ENCODE measurements at places on chromosomes 4 and X.

DNA sequence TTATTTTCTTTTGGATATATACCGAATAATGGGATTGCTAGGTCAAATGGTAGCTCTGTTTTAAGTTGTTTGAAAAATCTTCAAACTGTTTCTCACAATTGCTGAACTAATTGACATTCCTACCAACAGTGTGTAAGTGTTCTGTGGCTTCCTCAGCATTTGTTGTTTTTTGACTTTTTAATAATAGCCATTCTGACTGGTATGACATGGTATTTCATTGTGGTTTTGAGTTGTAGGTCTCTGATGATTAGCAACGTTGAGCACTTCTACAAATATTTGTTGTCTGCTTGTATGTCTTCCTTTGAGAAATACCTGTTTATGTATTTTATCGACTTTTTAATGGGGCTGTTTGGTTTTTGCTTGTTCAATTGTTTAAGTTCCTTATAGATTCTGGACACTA is 680.1 kb upstream of the GRIA3 start:
- DNase-seq: no peak

- DNase-seq: no peak
These were observed 65.0 kb upstream of the MAGEB2 start for GRCh38 chrX:30150196-30150895.

DNA sequence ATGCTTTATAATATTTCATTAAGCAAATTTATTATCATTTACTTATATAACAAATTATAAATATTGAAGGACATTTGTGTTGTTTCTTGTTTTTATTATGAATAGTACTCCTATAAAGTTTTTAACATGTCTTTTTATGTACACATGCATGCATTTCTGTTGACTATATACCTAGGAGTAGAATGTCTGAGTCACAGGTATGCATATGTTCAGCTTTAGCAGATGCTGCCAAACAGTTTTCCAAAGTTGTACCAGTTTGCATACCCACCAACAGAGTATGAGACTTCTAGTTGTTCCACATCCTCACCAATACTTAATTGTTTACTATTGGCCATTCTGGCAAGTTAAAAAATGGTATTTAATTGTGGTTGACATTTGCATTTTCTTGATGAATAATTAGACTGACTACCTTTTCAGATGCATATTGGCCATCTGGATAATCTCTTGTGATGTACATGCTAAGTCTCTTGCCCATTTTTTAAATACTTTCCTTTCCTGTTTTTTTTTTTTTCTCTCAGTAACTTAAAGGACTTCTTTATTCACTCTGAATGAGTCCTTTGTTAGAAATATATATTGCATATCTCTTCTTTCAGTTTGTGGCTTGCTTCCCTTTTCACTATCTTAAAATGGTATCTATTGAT is 132.2 kb upstream of the TRIM2 start:
- no peak for DNase-seq

DNA sequence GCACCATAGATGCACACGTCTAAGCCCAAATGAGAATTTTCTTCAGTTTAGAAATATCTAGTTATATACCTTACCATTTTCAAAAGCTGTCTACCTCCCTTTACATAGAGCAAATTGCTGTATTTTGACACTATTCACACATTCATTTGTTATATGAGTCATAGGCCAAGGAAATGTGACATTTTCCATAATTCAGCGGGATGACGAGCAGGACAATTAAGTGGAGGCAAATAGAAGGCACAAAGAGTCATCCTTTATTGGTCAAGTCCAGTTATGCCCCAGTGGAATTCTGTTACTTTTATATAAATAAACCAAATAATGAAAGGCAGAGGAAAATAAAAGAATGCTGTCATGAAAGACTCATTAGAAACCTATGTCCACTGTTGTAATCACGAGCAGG is 27.9 kb downstream of the FGF13 start:
- no peak for DNase-seq

DNA sequence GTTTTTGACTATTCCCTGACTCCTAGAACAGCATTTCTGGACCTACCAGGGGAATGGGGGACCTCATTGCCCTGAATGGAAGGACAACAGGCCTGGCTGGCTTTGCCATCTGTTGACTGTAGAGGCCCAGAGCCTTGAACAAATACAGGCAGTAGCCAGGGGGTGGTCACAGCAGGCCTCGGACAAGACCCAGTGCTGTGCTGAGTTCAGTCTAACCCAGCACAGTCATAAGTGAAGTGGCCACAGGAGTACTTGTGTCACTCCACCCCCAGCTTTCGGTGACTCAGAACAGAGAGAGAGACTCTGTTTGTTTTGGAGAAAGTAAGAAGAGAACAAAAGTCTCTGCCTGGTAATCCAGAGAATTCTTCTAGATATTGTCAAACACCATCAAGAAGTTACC is 310.0 kb downstream of the PRR32 start:
- DNase-seq: no peak

- no peak for DNase-seq
These were observed 34.2 kb downstream of the ATXN3L start for GRCh38 chrX:13285693-13286092.

- DNase-seq: no peak
These were observed 37.4 kb upstream of the SPON2 start for GRCh38 chr4:1209821-1210220.

- DNase-seq: no peak
These were observed 108.8 kb downstream of the NFKB1 start for GRCh38 chr4:102610007-102610406.

DNA sequence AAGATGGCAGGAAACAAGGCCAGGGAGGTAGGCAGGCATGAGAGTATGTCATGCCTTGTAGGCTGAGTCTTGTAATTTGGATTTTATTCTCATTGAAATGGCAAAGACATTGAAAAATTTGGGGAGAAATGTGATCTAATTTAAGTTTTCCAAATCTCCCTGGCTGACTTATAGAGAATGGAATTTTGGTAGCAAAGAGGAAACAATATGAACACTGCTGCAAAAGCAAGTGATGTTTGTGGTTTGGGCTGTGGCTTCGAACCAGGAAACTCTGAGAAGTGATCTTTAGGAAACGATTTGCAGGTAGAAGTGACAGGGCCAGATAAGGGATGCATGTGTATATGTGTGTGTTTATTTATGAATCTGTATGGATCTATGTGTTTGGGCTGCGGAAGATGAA is 35.6 kb downstream of the ARSJ start:
- DNase-seq: no peak

GRCh38 chr4:41438931-41439297 is 99.0 kb upstream of the LIMCH1 start:
- no peak for DNase-seq

GRCh38 chrX:130079824-130080406 is 30.4 kb downstream of the ELF4 start:
- DNase-seq: peak; percentile 26

- no peak for DNase-seq
These were observed 60.6 kb downstream of the POLR2B start for GRCh38 chr4:57039345-57039744.

GRCh38 chr4:74394476-74395136 is 29.7 kb downstream of the EREG start:
- no peak for DNase-seq

DNA sequence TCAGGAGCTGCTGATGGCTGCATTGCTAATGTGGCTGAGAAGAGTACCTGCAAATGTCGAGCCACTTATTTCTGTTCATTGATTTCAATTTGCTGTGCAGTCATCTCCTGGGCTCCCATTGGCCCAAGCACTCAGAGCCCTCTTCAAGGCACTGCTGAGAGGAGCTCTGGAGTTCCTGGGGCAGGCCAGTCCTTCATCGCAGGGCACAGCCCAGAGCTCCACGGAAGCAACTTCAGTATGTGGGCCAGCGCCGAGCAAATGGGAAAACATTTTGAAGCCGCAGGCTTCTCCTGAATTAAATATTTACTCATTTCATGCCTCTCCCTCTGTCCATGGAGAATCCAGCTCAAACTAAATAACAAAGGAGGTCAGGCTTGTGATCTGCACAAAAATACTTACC is 383.3 kb downstream of the BCOR start:
- no peak for DNase-seq

GRCh38 chr4:157220371-157220881 is at the start of gene GRIA2:
Gene GRIA2 (plus strand): TSS chr4:157220728. CDS start chr4:157221043, 315 bp downstream.
- no peak for DNase-seq

GRCh38 chr4:153383131-153383530 is 38.6 kb downstream of the MND1 start:
- no peak for DNase-seq

DNA sequence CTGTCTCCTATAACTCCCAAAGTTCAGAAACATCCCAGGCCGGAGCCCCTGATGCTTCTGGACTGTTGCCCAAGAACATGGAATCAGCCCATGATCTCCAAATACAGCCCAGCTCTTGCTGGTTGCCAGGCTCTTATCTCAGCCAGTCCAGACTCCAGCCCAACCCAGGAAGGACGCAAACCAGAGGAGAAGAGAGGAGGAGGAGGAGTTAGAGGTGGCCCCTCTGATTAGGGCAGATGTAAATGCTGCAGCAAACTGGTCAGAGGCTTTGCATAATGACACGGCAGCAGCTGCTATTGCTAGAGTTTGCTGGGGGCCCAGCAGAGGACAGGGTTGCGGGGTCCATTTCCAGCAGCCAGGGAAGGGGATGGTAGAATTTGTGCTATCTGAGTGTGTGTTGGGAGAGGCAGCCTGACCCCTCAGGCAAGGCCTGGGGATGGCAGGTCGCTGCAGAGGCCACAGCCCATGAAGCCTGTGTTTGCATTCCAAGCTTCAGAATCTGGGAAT is 4.2 kb upstream of the OTUD5 start:
- DNase-seq: no peak
